ENCODE measurements at places on chromosomes 6 and 20.
A peak's percentile ranks its signal among the peaks of the same experiment; 100 is the strongest.

DNA sequence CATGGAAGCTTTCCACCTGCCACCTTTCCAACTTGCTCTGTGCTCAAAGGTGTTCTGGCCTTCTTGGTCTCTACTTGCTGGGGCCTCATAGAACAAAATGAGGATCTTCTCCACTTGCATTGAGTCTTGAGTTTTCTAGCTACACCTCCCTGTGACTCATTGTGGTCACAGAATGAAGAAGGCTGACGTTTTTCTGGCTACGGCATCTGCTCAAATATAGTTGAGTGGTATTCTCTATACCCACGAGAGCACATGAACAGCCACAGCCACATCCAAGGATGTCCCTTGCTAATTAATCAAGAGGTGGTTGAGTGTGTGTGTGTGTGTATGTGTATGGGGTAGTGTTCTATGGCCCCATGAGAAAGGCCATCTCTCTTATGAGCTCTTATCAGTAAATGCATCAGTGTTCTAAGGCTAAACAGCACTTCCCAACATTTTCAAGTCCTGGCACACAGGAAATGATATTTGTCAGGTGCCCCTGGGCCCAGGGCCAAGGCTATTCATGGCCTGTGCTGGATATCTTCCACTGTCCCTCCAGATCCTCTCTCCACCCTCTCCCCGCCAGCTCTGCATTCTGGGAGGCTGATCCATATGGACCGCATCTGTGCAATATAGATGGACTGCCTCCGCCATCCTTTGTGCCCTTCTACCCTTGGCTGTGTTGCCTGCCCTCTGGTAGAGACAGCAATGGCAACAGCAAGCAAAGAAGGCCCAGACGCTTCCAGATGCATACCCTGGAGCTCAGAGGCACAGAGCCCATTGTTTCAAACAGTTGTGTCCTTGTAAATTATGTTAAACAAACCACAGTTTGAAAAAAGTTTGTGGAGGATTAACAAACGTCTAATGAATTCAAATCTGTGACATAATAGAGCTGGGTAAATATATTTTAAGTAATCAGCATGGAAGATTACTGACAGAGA, 150.2 kb downstream of the LRFN2 start:
- no peak for DNase-seq

GRCh38 chr6:13494137-13494536, 6.7 kb upstream of the GFOD1 start:
- DNase-seq, result no peak

DNA sequence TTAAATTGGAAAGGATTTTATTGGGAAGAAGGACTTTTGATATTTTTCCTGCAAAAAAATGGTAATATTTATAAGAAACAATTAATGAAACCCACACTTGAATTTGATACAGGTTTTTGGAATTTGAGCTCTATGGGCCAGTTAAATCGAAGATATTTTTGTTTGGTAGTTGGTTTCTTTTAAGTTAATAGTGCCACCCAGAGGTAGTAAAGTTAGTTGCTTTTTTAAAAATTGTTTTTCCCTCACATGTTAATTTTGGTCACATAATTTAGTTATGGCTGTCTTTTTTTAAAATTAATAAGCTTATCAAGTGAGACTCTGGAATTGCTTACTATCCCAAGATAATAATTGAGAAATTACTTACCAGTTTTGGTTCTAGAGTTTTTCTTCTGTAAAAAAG, 7.1 kb downstream of the PRIM2 start:
- DNase-seq, result peak; percentile 28

GRCh38 chr6:72560721-72561593, 60.9 kb upstream of the KCNQ5 start:
- DNase-seq, result no peak

DNA sequence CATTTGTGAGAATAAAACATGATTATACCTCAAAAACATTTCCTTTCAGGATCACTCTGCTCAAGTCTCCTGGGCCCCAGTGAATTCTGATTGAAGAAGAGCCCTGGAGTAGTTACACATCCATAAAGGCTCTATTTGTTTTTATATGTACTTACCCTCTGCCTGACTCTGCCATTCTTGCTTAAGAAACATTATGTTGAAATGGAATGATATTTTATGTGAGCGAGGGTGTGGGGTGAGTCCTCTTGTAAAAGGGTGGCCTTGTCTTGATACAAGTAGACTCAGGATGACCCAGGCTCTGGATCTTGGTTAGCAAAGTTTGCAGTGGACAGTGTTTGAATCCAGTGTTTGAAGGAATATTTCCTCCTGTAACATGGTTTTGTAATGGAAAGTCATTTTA, 215.4 kb upstream of the PREP start:
- DNase-seq, result no peak

DNA sequence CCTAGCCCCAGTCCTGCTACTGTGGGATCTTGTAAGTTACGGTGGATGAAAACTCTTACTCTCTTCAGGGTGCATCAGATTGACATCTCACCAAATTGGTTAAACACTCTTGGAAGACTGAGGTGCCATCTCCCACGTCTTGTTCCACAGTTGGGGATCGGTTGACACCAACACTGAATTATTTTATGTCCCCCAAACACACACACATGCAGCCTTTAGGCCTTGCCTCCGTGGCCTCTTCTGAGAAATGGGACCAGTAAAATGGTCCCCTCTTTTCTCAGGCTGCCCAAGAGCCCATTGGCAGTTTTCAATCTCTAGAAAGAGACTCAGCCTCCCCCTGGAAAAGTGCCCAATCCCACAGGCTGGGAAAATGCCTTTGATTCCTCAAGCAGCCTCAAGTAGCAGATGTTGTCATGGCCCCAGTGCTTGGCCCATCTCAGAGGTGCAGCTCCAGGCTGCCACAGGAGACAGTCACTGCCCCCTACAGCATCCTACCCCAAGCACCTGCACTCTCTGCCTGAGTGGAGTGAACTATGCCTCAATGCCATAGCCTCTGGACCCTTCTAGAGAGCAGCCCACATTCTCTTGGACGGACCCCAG, 163.9 kb downstream of the ANKRD60 start:
- DNase-seq, result no peak

- no peak for DNase-seq
Observed at GRCh38 chr20:49803418-49803817, 9.2 kb upstream of the SLC9A8 start.

- no peak for DNase-seq
Observed at GRCh38 chr20:63082308-63082938, 75.7 kb upstream of the BHLHE23 start.

DNA sequence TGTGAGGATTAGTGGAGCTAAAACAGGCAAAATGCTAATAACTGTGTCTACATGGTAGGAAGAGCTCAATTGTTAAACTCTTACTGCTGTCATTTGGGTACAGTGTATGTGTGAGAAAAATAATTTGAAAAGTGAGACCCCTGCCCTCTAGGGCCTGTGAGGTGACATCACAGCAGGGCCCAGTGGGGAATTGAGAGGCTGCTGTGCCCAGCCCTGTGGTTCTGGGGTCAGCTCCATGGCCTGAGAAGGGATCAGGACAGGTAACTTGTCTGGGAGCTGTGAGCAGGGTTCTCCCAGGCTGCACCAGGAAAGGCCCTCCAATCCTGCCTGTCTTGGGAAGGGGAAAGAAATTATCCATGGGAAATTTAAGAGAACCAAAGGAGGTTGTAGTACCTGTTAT, 1.3 kb downstream of the SIRPB1 start:
- no peak for DNase-seq

- no peak for DNase-seq
Observed at GRCh38 chr6:21438237-21438985, 155.1 kb upstream of the SOX4 start.

Measured in RCC 7860 (cell line).